Right atrium auricular region (tissue), 2 donors: ENCODE measurements at places on chromosomes 1 and 21. TPM values are rescaled to one million over a fixed set of nuclear protein-coding genes. Genes with fewer than 3 reads are reported as not detected.

GNG12 gene
- total RNA-seq: 45.4 TPM

LCE1B gene
- not detected for total RNA-seq

DNASE2B gene
- not detected for total RNA-seq

SPATA1 gene
- 0.67 TPM for total RNA-seq

S100A7 gene
- not detected for total RNA-seq

IQGAP3 gene
- not detected for total RNA-seq

CFHR1 gene
- total RNA-seq: not detected

ACTA1 gene
- 3,527 TPM for total RNA-seq

CD1B gene
- total RNA-seq: not detected

TEX38 gene
- total RNA-seq: not detected

CROCC gene
- total RNA-seq: 10.0 TPM

CENPS gene
- 1.9 TPM for total RNA-seq

OVAAL gene
- 0.70 TPM for total RNA-seq

IFI44 gene
- 6.9 TPM for total RNA-seq

C1orf210 gene
- total RNA-seq: not detected

KLF17 gene
- total RNA-seq: not detected

SKI gene
- 36.7 TPM for total RNA-seq

GFI1 gene
- 1.1 TPM for total RNA-seq

CHD1L gene
- 7.1 TPM for total RNA-seq

OTUD7B gene
- 12.1 TPM for total RNA-seq

PLA2G2F gene
- total RNA-seq: not detected

GJA9 gene
- total RNA-seq: not detected

MYCL gene
- 1.3 TPM for total RNA-seq

LORICRIN gene
- not detected for total RNA-seq
